ENCODE measurements at places on chromosomes 4 and X. TPM values are rescaled to one million over a fixed set of nuclear protein-coding genes. Genes with fewer than 3 reads are reported as not detected.

ASMT gene
- polyA plus RNA-seq, result 0.19 TPM

PNMA6A gene
- polyA plus RNA-seq, result 2.5 TPM

CT45A2 gene
- polyA plus RNA-seq, result not detected

HEPH gene
- 6.4 TPM for polyA plus RNA-seq

TAF7L gene
- polyA plus RNA-seq, result 0.15 TPM

NEUROG2 gene
- polyA plus RNA-seq, result not detected

TCEAL5 gene
- 3.3 TPM for polyA plus RNA-seq

Measured in hindlimb muscle (tissue), 1 donor.